ENCODE measurements at places on chromosomes 6 and 20.

- DNase-seq: no peak
These were observed 447 bp downstream of the MCM3 start for GRCh38 chr6:52284131-52284459.

DNA sequence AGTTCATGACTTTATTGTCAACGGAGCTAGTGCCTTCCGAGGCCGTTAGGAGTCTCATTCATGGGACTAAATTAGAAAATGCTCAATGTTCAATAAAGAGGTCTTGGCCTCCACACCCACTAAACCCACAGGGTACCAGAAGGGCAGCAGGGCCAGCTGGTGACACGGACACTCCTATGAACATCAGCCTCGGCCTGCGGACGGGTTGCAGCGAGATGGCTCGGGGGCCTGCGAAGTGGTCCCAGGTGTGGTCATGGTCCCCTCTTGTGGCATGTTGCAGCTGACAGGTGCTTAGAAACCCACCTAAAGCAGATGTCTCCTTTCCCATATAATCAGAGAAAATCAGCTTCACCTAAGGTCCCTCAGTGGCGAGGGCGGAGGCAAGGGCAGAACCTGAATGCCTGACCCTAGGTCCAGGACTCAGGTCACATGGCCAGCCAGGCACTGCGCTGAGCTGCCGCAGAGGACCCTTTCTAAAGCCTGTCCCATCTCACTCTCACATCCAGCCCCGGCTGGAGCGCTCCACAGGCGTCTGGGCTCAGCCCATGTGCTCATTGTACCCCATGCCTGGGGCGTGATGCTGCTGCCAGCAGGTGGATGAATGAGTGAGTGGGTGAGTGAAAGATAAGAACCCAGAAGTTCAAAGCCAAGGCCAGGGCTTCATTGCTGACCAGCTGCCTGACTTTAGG lies 35.8 kb downstream of the NFATC2 start:
- no peak for DNase-seq

DNA sequence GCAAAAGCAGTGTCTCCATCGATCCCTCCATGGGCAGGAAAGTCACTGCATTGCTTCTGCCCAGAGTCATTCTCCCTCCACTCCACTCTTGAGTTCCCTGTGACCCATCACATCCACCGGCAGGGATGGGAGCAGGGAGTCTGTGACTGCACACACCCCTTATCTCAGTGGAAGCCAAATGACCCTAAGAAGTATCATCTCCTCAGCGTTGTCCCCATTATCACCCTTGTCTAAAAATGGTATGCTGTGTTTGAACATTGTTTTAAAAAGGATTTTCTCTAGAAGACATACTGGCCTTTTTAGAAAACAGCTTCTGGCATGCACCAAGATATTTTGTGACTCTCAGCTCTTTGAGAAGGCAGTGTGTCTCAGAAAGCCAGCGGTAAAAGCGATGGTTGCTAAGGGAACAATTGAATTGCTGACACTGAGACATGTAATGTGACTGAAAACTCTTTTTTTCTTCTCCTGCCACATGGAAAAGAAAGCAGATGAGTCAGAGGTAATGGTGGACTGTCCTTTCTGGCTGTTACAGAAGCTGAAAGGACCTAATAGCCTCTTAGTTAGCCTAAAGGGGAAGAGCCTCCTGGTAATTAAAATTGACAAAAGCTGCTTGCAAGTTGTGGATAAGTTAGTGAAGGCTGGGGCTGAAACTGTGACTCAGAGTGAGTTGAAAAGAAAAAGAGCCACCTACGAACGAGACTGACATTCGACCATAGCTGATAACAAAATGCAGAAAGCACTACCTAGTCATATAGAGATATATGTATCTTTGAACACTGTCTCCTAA lies 120.5 kb downstream of the MAP3K7 start:
- no peak for DNase-seq

DNA sequence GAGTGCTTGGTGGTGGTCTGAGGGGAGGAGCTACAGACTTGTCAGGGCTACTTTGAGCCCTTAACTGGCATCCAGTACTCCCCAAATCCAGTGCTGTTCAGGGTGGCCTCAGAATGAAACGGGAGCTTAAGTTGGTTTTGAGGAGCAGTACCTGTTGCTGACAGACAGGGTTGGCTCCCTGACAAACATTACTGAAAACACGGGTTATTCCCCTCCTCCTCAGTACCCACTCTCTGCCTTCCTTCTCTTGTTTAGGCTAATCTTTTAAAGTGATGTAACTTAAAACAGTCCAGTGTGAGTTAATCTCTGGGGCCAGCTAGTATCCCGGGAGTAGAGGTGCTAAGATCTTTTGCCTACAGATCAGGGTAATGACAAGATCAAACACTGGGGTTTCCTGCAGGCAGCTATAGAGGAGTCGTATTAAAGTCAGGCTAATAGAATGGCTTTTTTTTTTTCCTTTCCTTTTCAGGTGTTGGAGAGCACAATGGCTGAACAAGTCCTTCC lies 3.7 kb downstream of the TNFAIP3 start:
- DNase-seq: no peak

DNA sequence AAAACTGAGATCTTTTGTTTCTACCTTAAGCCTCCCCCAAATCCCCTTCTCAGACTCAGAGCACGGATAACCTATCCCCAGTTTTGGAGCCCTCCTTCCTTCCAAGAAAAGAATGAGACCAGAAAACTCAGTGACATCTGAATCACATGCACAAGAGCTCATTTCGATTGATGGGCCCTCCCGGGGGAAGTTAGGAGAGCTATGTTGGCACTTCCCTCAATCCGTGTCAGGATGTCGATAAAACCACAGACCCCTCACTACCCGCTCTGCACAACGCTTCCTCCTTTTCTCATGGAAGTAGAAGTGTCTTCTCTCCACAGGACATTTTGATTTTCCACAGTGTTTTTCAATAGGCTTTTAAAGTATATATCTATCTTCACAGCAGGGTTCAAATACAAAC lies 332.4 kb downstream of the HACE1 start:
- DNase-seq: no peak

DNA sequence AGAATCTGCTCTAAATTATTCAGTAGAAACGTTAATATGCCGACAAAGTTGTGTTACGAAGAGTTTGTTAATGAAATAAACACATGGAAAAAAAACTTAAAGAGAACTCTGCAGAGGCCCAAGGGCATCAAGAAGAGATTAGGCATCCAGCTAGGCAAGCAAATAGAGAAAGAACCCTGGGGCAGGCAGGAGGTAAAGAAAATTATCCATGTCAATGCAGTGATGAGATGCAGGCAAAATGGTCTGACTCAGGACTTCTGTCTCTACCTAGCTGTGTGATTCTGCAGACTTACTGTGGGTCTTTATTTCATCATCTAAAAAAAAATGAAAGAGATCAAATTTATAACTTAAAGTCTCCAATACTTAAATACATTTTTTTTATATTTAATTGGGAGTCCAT lies 448.0 kb downstream of the HAO1 start:
- no peak for DNase-seq

GRCh38 chr6:163790266-163790840 lies 375.8 kb downstream of the QKI start:
- DNase-seq: no peak

DNA sequence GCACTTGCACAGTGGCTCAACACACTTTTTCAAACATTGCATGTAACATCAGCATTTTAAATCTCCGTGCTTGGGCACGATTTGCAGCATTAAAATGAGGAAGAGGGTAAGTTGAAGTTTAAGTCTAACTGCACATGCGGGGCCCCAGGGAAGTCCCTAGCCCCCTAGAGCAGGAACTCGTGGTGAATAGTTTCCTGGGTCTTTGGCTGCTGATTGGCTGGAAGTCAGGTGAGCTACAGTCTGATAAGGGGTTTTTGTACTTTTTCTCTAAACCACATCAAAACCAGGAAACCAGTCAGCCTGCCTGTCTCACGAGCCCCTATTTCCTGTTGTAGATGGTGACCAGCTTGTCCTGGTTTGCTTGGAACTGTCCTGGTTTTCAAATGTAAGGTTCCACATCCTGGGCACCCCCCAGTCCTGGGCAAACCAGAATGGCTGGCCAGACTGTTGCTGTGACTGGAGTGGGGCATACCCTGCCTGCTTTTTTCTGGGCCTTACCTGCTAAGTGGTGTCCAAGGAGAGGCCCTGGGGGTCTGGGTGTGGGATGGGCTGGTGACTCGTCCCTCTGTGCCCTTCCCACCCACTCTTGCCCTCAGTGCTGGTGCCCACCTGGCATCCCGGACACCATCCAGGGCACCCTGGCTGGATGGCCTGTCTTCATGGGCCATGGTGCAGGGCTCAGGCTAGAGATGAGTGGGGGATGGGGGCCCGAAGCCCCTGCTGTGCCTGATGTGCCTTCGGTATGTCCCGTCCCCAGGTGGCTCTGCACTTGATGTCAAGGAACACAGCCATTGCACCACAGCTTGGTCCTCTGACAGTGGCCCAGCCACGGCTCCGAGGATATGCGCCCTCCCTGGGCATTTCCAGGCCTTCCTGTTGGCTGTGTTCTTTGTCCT lies 31.8 kb downstream of the SUN5 start:
- peak; percentile 64 for DNase-seq

DNA sequence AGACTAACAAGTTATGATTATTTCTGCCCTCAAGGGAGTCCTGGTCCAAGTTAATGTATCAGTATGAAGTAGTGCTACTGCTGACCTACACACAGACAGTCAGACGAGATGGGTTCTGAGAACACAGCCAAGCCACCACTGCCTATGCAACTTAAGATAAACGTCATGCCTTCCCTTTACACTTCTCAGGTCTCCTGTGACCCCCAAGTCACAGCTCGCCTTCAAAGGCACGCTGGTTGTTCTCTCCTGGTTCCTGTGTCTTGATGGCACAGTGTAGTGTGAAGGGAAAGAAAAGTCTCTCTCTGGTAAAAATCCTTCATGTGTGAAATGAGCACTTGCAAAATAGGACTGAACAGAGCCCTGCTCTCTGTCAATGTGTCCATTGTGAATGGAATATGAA lies 377.8 kb downstream of the ADGRB3 start:
- no peak for DNase-seq

DNA sequence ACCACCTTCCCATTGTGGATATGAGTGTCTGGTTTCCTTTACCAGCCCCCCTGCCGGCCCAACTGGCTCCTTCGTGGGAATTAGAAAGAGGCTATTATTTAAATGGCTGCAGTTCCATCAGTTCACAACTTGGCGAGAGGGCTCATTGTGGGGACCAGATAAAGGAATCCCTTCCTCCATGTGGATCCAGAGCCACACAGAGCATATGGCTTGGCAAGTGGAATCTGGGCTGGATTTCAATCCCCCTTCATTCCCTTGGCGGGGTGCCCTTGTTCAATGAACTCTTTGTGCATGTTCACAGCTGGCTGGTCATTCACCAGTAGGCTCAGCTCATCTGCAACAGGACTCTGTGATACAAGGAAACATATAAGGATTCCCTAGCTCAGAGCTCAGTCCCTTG lies 140.6 kb downstream of the OPN5 start:
- no peak for DNase-seq

DNA sequence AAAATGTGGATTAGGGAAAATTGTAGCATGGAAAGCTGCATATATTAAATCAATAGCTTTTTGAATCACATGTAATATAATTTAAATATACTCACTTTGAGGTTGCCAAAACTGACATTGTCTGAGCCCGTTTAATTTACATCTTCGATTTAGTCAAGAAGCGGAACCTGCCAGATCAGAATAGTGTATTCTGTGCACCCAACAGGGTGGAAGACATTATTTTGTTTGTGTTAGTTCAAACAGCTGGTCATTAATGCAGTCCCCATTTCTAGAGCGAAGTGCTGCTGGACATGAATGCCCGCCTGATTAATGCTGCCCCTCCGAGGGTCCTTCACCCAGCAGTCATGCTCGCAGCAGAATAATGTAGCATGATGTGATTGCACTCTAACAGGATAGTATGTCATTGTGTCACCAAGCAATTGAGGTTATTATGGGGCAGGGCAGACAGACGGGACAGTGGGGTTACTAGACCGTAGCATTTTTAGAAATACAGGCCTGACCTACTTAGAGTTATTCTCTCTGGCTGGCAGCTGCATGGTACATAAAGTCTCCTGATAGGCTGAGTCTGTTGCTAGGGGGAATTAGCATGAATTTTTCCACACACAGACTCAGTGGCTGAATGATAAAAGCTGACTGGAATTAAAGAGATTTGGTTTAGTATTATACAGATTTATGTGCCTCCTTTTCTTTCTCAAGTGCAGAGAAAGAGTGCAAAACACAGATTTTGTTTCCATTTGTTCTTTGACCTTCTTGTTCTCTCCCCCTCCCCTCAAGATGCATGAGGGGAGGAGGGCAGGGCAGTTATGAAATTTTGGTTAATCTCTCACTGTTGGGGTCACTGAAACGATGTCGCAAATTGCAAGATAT lies 147.1 kb downstream of the PRL start:
- no peak for DNase-seq

- DNase-seq: no peak
These were observed 543.9 kb downstream of the RNF144B start for GRCh38 chr6:18931086-18931485.

DNA sequence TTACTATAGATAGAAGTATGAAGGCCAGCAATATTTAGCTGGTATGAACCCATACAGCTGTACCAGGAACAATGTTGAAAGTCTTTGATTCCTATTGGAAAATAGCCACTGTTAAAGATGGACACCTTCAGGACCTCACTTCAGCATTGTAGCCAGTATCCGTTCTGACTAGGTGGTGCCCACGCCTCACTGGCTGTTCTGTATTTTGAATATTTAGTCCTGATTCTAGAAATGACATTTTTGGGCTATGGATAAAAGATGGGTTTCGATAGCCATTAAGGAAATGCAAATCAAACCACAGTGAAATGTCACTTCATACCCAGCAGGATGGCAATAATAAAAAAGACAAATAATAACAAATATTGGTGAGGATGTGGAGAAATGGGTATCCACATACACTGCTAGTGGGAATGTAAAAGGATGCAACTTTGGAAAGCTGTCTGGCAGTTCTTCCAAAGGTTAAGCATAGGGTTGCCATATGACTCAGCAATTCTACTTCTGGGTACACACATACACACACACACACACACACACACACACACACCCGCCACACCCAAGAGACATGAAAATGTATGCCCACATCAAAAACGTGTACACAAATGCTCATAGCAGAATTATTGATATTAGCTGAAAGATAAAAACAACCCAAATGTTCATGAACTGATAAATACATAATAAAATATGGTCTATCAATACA lies 56.8 kb downstream of the UTRN start:
- no peak for DNase-seq

- DNase-seq: no peak
These were observed 246.5 kb downstream of the RIMS1 start for GRCh38 chr6:72132851-72133250.

- no peak for DNase-seq
These were observed 379.0 kb upstream of the FLRT3 start for GRCh38 chr20:14716351-14716801.

- DNase-seq: no peak
These were observed 1025.0 kb upstream of the GJE1 start for GRCh38 chr6:141107591-141108160.

- DNase-seq: no peak
These were observed 1675.8 kb downstream of the HACE1 start for GRCh38 chr6:103183831-103184411.

GRCh38 chr20:9442858-9443257 lies 71.5 kb upstream of the LAMP5 start:
- no peak for DNase-seq
